Amniotic epithelial cell (primary cell): ENCODE measurements at places on chromosomes 4 and X.

- DNase-seq, result no peak
Observed at GRCh38 chrX:47204970-47205369, 11.3 kb downstream of the UBA1 start.

- DNase-seq, result no peak
Observed at GRCh38 chr4:92189146-92189545, 114.6 kb upstream of the GRID2 start.

- DNase-seq, result no peak
Observed at GRCh38 chr4:118018381-118019145, 15.7 kb upstream of the NDST3 start.

- no peak for DNase-seq
Observed at GRCh38 chr4:108828620-108829019, 65.8 kb upstream of the ETNPPL start.

GRCh38 chrX:16487620-16488385 is 162.2 kb upstream of the S100G start:
- DNase-seq, result peak; percentile 7

DNA sequence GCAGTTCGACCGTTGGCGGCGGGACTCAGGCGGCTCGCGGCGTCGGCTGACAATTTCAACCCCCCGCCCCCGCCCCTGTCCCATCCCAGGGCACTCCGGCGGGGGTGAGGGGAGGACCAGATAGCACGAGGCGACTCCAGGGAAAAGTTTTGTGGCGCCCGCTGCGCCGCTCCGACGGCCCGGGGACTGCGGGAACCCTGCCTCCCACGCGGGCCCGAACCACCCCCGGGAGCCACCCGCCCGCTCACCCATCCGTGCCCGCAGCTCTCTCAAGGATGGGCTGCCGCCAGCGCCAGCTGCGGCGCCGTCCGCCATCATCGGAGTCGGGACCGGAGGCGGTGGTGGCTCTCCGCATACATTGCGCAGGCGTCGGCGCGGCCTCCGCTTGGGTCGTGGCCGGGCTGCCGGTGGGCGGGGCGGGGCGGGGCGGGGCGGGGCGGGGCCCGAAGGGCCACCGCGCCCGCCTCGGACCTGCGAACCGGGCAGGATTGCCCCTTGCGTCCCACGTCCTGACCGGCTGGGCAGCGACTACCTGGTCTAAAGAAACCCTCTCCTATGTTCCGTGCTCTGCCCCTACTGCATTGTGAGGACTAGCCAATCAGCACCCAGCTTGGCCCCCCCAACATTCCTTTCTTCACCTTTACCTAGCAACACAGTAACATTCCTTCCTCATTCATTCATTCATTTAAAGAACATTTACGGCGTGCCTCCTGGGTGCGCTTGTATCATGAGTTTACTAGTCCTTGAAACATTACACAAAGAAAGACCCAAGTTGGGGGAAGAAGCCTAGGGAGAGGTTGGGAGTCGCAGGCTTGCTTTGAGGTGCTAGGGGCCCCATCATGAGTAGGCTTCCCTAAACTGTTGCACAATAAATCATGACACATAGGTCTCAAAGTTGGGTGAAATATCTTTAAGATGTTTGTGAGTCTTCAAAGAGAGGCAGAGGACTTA is at the start of gene MAP7D3:
Gene MAP7D3, minus strand, starts transcription at position 360 of the 951 bp plus-strand sequence. Its CDS starts 42 bp downstream, at position 318.
- peak; percentile 29 for DNase-seq

DNA sequence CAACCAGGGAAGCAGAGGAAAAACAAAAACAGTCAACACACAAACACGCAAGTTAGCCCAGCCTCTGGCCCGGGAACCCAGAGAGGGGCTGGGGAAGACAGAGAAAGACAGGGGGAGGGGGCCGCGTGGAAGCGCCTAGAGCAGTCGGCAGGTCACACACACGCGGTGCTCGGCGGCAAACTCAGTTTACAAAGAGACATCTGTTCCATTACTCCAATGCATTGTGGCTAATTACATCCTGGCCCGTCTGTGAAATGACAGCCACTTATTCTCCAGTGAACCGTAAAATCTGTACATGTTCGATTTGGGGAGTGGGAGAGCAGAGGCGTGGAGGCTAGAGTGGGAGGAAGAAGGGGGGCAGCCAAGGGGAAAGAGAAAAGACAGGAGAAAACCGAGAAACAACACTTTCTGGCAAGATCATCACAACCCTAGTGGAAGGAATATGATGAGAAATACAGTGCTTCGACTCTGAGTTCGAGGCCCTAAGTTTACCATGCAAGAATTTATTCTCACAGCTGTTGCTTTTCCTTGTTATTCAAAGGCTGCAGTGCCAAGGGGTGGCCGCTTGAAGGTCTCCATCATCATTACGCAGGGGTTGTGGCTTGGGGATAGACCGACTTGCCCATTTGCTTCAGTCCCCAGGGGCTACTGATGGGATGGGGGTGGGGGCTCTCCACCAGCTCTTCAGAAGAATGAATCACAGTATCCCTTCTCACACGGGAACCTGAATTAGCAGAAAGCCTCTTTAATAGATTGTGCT is 167.7 kb downstream of the MGST2 start:
- no peak for DNase-seq

DNA sequence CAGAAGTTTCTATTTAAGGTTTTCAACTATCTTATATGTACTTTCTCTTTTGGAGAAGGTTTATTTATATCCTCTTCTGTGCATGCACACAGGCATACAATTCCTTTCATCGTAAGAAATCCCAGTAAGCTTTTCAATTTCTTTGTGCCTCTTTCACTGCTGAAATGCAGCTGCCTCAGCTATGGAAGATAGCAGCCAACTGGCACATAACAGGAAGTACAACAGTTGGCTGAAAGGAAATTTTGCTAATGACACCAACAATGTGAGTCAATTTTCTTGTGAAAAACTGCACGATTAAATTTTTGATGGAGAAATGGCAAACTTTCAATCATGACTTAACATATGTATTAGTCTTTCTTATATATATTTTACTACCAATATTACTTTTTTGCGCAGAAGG is 74.5 kb upstream of the PAQR3 start:
- no peak for DNase-seq

DNA sequence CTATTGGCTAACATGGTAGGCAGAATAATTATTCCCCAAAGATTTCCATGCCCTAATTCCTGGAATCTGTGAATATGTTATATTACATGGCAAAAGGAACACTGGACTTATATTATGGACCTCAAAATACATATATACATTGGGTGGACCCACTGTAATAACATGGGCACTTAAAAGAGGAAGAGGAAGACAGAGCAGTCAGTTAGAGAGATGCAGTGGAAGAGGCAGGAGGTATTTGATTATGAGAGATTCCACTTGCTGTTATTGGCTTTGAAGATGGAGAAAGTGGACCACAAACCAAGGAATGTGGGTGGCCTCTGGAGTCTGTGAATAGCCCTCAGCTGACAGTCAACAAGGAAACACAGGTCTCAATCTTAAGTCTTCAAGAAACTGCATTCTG is 14.0 kb upstream of the ART3 start:
- no peak for DNase-seq
